Fibroblast of lung (primary cell): ENCODE measurements at places on chromosomes 16 and 17. TPM values are rescaled to one million over a fixed set of nuclear protein-coding genes. Genes with fewer than 3 reads are reported as not detected.

DNA sequence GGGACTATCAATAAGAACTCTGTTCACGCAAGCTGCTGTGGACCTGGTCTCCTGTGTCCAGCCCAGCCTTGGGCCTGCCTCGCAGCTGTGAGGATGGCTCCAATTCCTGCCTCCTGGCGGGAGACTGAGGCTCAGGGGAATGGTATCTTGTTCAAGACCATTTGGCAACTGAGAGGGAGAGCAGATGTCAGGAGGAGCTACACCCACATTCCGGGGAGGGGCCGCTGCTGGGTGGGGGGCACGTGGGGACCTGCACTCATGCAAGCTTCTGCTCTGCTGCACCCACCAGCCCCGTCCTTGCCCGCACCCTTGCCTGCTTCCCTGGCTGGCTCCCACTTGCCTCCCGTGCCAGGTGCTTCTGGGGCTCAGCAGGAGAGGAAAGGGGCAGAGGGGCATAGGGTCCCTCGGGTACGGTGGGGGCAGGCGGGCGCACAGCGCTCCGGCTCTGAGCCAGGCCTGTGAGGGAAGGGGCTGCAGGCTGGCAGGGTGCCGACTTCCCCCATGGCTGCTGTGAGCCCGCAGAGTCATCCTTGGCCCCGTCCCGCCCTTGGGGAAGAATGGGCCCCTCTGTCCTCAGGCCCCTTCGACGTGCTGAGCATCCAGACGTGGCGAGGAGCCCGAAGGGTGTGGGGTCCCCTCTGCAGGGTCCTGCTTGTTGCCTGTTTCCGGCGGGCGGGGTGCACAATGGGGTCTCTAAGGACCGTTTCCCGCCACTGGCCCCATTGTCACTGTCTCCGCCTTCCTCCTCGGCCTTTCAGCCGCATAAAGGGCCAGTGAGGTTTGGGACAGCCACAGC, 2.7 kb downstream of the METRN start:
- peaks cover 14% of the 10 kb centered on the region for H3K4me1 ChIP-seq
- H3K27ac ChIP-seq = no peak overlapping the region
- no peaks in the 10 kb centered on the region for H3K36me3 ChIP-seq
- no peaks in the 10 kb centered on the region for H3K27me3 ChIP-seq
- H3K4me3 ChIP-seq = no peak overlapping the region
- DNase-seq = no peak

GRCh38 chr17:10907370-10907769, 69.5 kb upstream of the PIRT start:
- H3K4me1 ChIP-seq = no peaks in the 10 kb centered on the region
- no peak overlapping the region for H3K27ac ChIP-seq
- no peak overlapping the region for H3K4me3 ChIP-seq
- H3K36me3 ChIP-seq = no peaks in the 10 kb centered on the region

LITAFD gene
- polyA plus RNA-seq = not detected in 2 replicates

GRCh38 chr16:3773663-3774062, 56.3 kb upstream of the TRAP1 start:
- no peaks in the 10 kb centered on the region for H3K27me3 ChIP-seq
- H3K36me3 ChIP-seq = peaks cover 18% of the 10 kb centered on the region
- H3K4me3 ChIP-seq = no peak overlapping the region

CLEC10A gene
- polyA plus RNA-seq = not detected in 2 replicates

DNA sequence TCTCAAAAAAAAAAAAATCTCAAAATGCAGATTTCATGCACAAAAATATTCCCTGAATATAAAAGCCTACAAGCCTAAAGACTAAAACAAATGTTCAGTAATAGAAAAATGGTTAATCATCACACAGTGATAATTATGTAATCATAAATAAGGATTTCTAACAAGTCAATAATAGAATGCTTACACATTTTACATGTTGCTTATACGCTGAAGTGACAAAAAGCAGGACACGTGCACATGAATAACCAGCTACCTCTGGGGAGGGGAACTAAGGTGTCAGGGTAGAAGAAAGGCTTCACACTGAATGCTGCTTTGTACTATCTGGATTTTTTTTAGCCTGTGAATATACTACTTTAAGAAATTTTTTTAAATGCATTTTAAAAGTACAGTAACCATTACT, 31.1 kb downstream of the HEATR6 start:
- peaks cover 11% of the 10 kb centered on the region for H3K36me3 ChIP-seq
- H3K4me3 ChIP-seq = no peak overlapping the region
- no peak for DNase-seq
- H3K27ac ChIP-seq = no peak overlapping the region
- H3K27me3 ChIP-seq = no peaks in the 10 kb centered on the region

ABCC3 gene
- 11.5 and 11.9 TPM in 2 replicates for polyA plus RNA-seq

KCNJ18 gene
- not detected in 2 replicates for polyA plus RNA-seq

CCL7 gene
- polyA plus RNA-seq = 0.55 and 0.81 TPM in 2 replicates

DNA sequence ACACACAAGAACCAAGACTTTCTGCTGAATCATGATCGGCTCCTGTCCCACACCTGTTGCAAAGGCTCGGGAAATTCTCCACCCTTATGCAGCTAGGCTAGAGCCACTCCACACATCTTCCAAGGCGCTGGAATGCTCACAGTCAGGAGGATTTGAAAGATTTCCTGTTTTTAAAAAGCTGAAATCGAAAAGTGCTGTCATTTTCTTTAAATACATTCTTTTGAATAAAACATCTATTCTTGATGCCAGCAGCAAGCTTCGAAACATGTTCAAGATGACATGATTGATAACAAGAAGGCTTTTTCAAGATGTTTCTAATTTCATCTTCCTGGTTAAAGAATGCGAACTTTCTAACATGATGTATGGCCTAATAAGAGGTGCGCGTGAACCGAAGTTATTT, 219.7 kb upstream of the CDH5 start:
- H3K36me3 ChIP-seq = no peaks in the 10 kb centered on the region
- H3K27ac ChIP-seq = no peak overlapping the region
- H3K27me3 ChIP-seq = no peaks in the 10 kb centered on the region
- peak; percentile 46 for DNase-seq
- H3K4me1 ChIP-seq = peaks cover 9% of the 10 kb centered on the region

DNA sequence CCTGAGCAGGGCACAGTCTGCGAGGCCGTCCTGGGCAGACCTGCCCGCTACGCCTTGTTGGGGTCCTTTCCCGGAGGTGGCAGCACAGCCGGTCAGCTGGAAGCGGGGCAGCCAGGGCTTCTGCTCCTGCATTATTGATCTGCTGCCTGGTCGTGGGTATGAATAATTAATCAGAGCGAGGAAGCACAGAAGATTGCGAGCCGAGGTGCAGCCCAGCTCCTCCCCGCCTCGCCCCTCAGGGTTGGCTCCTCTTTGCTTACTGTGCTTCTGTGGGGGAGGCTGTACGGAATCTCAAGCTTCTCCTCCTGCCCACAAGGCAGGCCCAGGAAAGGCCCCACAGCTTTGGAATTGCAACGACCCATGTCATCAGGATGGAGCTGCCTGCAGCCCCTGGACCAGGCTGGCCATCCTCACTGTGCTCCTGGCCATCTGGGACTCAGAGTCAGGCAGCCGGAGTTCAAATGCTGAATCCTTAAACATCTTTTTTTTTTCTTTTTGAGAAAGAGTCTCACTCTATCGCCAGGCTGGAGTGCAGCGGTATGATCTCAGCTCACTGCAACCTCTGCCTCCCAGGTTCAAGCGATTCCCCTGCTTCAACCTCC, 25.6 kb downstream of the TRARG1 start:
- DNase-seq = no peak
- H3K27ac ChIP-seq = no peak overlapping the region
- H3K4me3 ChIP-seq = no peak overlapping the region
- H3K27me3 ChIP-seq = no peaks in the 10 kb centered on the region
- H3K4me1 ChIP-seq = no peaks in the 10 kb centered on the region

PYDC1 gene
- not detected in 2 replicates for polyA plus RNA-seq

- H3K36me3 ChIP-seq = no peaks in the 10 kb centered on the region
- no peak overlapping the region for H3K4me3 ChIP-seq
- peaks cover 7% of the 10 kb centered on the region for H3K27me3 ChIP-seq
- H3K4me1 ChIP-seq = no peaks in the 10 kb centered on the region
- DNase-seq = no peak
Observed at GRCh38 chr16:50473356-50473945, 74.7 kb upstream of the NKD1 start.

DNA sequence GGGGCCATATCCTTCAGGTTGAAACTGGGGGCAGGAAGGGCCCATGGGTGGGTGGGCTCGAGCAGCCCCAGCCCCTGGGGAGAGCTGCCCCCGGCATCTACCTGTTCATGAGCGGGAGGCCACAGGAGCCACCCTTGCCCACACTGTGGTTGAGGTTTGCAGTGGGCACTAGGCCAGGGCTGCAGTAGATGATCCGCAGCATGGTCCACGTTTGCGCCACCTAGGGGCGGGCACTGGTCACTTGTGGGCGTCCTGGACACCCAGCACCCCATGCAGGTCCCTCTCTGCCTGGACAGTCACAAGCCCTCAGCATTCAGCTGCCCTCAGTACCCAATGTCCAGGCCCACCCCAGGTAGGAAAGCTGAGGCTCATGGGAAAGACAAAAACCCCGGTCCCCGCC, 1.8 kb upstream of the JMJD8 start:
- H3K27me3 ChIP-seq = no peaks in the 10 kb centered on the region
- DNase-seq = peak; percentile 30
- peaks cover 20% of the 10 kb centered on the region for H3K4me1 ChIP-seq
- H3K27ac ChIP-seq = no peak overlapping the region
- no peak overlapping the region for H3K4me3 ChIP-seq

GRCh38 chr17:14302091-14302430, 1.2 kb downstream of the HS3ST3B1 start:
- no peaks in the 10 kb centered on the region for H3K27me3 ChIP-seq
- H3K4me3 ChIP-seq = peak overlapping the region; percentile 95
- peaks cover 5% of the 10 kb centered on the region for H3K4me1 ChIP-seq
- peak; percentile 65 for DNase-seq

HOXB4 gene
- 3.4 and 3.8 TPM in 2 replicates for polyA plus RNA-seq

DNA sequence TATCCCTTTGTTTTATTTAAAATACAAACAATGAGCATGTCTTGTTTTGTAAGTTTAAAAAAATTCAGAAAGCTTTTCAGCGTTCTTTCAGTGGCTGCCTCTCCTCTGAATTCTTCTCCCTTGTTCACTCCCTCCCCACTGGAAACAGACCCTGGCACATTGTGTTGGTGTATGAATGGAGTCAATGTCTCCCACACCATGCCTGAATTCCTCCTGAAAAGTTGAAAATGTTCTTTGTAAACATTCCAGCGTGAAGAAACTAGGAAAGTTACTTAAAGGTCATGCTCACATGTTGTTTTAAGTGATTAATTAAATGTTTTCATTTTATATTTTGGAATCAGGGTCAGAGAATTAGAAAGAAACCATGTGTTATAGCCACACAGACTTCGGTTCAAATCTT, 136.9 kb upstream of the DYNLRB2 start:
- H3K27me3 ChIP-seq = no peaks in the 10 kb centered on the region
- H3K27ac ChIP-seq = no peak overlapping the region
- no peaks in the 10 kb centered on the region for H3K36me3 ChIP-seq
- no peaks in the 10 kb centered on the region for H3K4me1 ChIP-seq
- no peak for DNase-seq
- no peak overlapping the region for H3K4me3 ChIP-seq

LRRC36 gene
- 0.06 and 0.38 TPM in 2 replicates for polyA plus RNA-seq

DNA sequence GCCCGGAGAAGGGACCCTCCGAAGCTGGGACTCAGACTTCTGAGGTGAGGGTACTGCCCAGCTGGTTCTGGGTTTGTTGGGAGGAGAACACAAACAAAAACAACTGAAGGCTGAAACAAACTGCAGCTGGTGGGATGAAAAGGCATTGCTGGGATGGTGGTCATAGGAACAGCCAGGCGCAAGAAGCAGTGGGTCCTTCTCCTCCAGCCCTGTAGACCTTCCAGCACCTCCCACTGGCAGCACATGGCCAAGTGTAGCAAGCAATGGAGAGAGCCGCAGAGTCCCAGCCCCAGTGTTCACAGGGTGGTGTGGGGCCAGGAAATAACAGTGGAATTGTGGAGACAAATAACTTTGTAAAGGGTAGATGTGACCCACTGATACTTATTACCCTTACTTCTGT, 48.7 kb upstream of the FOXJ1 start:
- H3K4me1 ChIP-seq = no peaks in the 10 kb centered on the region
- H3K36me3 ChIP-seq = no peaks in the 10 kb centered on the region
- peaks cover 4% of the 10 kb centered on the region for H3K27me3 ChIP-seq

DNA sequence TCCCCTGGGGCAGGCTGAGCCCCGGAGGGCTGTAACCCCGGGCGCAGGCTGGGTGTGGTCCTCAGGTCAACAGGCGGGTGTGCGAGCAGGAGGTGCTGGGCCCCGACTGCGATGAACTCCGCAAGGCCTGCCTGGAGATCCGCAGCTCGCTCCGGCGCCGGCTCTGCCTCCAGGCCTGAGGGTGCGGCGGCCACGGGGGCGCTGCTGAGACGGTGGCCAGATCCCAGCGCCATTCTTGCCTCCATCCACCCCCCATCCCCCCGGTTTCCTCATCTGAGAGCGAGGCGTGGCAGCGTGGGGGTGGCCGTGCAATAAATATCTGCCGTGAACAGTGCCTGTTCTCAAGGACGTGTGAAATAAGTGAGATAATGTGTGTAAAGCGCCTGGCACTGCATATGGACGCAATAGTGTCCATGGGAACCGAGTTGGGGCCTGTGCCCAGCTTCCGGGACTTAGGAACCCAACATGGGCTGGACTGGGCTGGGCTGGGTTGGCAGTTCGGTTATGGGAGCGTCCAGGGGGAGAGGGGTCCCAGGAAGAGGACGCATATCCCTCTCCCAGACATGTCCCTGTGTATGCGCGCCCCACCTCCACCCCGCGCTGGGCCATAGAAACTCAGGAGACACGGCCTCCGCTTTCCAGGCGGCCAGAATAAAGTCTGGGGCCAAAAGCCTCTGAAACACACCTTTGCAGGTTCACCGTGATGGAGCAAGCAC, 15.0 kb downstream of the ZNF213 start:
- DNase-seq = peak; percentile 61
- H3K4me3 ChIP-seq = peak overlapping the region; percentile 84
- H3K4me1 ChIP-seq = peaks cover 2% of the 10 kb centered on the region
- H3K27me3 ChIP-seq = no peaks in the 10 kb centered on the region
- H3K27ac ChIP-seq = peak overlapping the region; percentile 72

KRTAP4-1 gene
- not detected in 2 replicates for polyA plus RNA-seq

- peaks cover 8% of the 10 kb centered on the region for H3K27me3 ChIP-seq
- DNase-seq = no peak
- no peak overlapping the region for H3K27ac ChIP-seq
- no peaks in the 10 kb centered on the region for H3K4me1 ChIP-seq
- no peak overlapping the region for H3K4me3 ChIP-seq
Observed at GRCh38 chr17:10195090-10195805, 3.2 kb downstream of the GAS7 start.

EFCAB5 gene
- polyA plus RNA-seq = 0.09 and 0.14 TPM in 2 replicates

DNA sequence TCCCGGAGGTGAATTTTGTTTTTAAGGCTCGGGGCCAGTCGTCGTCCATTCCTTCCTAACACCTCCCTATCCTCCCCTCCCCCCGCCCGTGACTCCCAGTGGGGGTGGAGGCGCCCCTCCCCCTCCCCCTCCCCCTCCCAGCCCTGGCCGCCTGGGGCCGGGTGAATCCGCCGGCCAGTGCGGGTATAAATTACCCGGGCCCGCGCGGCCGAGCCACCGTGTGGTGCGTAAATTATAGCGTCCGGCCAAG, 2.0 kb upstream of the GSE1 start:
- no peaks in the 10 kb centered on the region for H3K36me3 ChIP-seq
- H3K4me3 ChIP-seq = peak overlapping the region; percentile 43
- no peak for DNase-seq

GRCh38 chr17:2687074-2687418, 24.5 kb downstream of the CLUH start:
- H3K27me3 ChIP-seq = no peaks in the 10 kb centered on the region
- DNase-seq = no peak
- peaks cover 10% of the 10 kb centered on the region for H3K4me1 ChIP-seq

GNG13 gene
- polyA plus RNA-seq = not detected in 2 replicates
